ENCODE measurements at places on chromosomes 16 and 17.

DNA sequence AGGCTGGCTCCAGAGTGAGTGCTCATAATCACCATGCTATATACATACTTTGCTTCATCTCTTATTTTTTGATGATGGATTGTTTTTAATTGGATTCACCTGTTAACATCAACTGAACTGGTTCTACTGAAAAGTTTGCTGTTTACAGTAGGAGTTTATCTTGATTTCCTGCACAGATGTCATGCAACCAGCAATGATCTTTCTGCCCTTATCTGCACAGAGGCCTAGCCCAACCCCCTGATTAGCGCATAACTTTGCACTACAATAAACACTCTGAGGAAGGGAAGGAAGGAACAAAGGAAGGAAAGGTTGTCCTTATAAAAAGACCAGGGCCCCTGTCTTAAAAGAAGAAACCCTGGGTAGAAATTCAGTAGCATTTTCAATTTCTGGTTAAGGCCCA, 152.9 kb downstream of the RGS9 start:
- DNase-seq = no peak

- no peak for DNase-seq
Measured at GRCh38 chr16:8756755-8757154, 40.7 kb downstream of the TMEM186 start.

DNA sequence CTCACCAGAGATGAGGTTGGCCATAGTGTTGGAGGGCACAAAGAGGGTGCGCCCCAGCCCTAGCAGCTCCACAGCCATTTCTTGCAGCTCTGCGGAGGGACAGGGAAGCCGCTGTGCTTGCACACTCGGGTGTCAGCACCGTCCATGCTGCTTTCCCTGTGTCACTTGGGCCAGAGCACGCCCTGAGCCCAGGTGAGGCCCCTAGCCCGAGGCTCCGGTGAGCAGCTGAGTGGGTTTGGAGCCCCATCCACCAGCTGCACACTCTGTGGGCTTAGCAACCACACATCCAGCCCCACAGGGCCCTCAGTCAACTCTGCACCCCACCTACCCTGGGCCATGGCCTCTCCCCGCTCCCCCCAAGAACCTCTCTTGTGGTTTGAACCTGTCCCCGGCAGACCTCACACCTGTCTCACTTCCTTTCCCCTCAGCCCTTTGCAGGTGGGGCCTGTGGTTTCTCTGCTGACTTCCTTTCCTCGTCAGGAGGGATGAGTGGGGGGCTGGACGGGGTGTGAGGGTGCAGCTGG, 20.7 kb downstream of the TMEM235 start:
- DNase-seq = no peak

- DNase-seq = no peak
Measured at GRCh38 chr17:7848739-7849129, 6.1 kb upstream of the TMEM88 start.

DNA sequence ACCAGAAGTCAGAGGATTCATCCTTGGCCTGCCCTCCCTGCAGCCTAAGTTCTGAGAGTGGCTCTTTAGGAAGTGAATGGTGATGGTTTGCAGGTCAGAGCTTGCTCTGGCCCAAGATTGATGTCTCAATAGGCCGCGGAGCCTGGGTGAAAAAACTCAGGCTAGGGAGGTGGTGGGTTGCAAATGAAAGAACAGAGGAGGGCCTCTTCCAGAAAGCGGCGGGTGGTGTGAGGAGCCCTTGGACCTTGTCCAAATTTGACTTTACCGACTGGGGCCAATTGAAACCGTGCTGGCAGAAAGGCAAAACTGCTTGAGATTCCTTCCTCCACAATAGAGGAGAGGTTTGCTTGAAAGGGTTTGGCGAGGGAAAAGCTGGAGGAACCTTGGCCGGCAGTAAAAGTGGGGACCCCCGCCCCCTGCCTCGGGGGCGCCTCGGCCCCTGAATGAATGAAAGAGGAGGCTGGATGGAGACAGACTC, 331.3 kb downstream of the SEC14L1 start:
- DNase-seq = no peak

GRCh38 chr16:79257953-79258490, 342.5 kb downstream of the MAF start:
- DNase-seq = no peak

- DNase-seq = no peak
Measured at GRCh38 chr17:2347805-2348685, 10.7 kb downstream of the SGSM2 start.

DNA sequence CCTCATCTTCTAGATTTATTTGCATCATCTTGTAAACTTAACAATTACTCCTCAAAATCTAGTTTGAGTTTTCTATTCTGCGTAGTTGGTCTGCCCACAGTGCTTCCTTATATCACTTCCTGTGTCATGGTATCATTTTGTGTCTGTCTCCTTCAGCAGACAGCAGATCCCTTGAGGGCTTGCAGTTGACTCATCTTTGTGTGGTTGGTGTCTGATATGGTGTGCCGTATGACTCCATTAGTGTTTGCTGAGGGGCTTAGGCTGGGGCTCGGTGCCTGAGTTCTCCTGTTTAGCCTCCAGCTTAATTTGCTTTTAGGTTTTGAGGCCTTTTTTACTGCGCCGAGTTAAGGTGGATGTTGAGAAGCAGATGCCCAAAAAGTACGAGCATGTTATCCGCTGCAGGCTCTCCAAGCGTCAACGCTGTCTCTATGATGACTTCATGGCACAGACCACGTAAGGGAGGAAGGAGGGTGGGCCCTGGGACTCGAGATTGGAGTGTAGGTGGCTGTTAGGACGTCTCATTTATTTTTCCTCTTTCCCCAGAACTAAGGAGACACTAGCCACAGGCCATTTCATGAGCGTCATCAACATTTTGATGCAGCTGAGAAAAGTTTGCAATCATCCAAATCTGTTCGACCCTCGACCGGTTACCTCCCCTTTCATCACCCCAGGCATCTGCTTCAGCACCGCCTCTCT, 16.9 kb downstream of the SRCAP start:
- no peak for DNase-seq

GRCh38 chr17:7237266-7237760, 1.9 kb downstream of the PHF23 start:
- DNase-seq = no peak

GRCh38 chr16:30085247-30085646, 6.5 kb downstream of the TBX6 start:
- no peak for DNase-seq

- no peak for DNase-seq
Measured at GRCh38 chr17:14306596-14306995, 5.7 kb downstream of the HS3ST3B1 start.

DNA sequence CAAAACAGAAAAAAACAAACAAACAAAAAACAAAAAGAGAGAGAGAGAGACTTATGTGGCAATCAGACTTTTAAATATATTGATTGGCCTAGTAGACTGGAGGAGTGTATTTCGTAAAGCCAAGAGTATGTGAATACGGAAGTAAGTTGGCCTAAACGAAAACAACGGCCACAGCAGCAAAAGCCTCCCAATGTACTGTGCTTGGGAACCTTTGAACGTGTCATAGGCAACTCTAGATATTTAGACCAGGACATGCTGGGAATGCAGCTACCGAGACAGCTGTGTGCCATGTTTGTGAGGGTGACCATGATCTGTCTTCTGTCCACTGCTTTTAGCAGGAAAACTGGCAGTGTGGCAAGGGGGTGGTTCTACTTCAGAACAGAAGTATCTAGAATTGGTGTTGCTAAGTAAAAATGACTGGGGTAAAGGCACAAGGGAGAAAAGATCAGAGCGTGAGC, 7.4 kb downstream of the MAF start:
- no peak for DNase-seq

Data from activated B cell treated with CpG ODN at 0.5 μM for 24 hours (primary cell).